Natural killer cell (primary cell): ENCODE measurements at places on chromosomes 13 and 19.

DNA sequence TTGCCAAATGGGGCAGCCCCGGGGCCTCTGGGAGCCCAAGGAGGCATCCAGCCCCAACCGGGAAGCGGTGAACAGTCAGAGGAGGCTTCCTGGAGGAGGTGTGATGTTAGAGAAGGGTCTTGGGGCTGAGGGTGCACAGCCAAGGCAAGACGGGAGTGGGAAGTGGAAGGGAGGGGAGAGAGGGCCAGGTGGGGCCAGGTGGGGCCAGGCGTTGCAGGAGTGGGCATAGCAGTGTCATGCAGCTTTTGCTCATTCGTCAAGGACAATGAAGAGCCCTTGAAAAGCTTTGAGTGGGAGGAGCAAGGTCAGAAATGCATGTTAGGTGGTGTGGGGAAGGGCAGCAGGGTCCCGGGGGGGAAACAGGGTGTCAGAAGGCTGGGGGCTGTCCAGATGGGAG is 1.8 kb downstream of the FBN3 start:
- peaks cover 5% of the 10 kb centered on the region for H3K4me1 ChIP-seq
- no peak overlapping the region for H3K27ac ChIP-seq
- no peak for DNase-seq
- H3K36me3 ChIP-seq, result no peaks in the 10 kb centered on the region
- peaks cover 21% of the 10 kb centered on the region for H3K27me3 ChIP-seq

GRCh38 chr13:75633285-75633684 is 2.8 kb upstream of the LMO7 start:
- peaks cover 14% of the 10 kb centered on the region for H3K4me1 ChIP-seq
- no peak for DNase-seq
- H3K27me3 ChIP-seq, result peaks cover 8% of the 10 kb centered on the region
- H3K27ac ChIP-seq, result no peak overlapping the region

DNA sequence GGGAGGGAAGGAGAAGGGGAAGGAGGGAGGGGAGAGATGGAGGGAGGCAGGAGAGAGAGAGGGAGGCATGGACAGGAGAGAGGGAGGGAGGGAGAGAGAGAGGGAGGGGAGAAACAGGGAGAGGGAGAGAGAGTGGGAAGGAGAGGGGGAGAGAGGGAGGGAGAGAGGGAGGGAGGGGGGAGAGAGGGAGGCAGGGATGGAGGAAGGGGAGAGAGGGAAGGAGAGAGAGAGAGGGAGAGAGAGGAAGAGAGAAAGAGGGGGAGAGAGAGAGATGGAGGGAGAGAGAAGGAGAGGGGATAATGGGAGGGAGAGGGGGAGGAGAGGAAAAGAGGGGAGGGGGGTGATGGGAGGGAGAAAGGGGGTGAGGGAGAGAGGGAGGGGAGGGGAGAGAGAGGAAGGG is 86.8 kb upstream of the VSTM2B start:
- no peak for DNase-seq
- H3K27ac ChIP-seq, result no peak overlapping the region
- H3K27me3 ChIP-seq, result no peaks in the 10 kb centered on the region
- no peaks in the 10 kb centered on the region for H3K4me1 ChIP-seq

DNA sequence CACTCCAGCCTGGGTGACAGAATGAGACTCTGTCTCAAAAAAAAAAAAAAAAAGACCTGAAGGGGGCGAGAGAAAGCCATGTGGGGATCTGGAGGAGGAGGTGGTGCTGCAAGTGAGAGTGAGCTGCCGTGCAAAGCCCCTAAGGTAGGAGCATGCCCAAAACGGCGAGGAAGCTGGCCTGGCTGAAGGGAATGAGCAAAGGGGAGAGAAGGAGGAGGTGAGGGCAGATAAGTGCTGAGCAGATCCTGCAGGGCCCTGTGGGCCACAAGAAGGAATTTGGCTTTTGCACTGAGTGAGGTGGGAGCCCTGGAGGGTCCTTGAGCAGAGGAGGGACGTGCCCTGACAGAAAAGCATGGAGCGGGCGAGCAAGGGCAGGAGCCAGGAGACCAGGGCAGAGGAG is 19.4 kb upstream of the ADGRE5 start:
- peak overlapping the region; percentile 41 for H3K27ac ChIP-seq
- no peak for DNase-seq
- H3K4me3 ChIP-seq, result no peak overlapping the region

GRCh38 chr19:18262144-18262543 is 12.1 kb downstream of the IQCN start:
- no peaks in the 10 kb centered on the region for H3K4me1 ChIP-seq
- H3K36me3 ChIP-seq, result peaks cover 26% of the 10 kb centered on the region
- no peak overlapping the region for H3K27ac ChIP-seq
- peak; percentile 13 for DNase-seq
